ENCODE measurements at places on chromosomes 7 and 10.

DNA sequence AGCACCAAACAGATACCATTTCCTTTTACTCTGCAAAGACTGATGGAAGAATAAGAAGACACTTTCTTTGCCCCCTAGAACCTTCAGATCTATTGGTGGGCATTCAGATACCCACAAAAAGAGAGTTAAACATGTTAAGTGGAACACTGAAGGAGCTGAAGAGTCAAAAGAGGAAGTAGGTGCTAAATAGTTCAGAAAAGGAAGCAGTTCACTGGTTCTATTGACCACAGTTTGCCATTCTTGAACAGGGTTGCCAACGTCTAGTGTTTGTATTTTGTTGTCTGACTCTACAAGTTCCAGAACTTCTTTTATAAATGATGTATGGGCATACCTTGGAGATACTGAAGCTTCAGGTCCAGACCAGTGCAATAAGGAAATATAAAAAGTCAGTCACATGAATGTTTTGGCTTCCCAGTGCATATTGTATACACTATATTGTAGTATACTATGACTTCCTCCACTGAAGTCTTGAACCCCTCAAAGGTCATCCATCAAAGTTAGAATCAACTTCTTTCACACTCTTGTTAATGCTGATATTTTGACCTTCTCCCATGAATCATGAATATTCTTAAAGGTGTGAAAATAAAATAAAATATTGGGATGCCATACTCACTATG lies 47.5 kb upstream of the AGR3 start:
- no peak for DNase-seq

DNA sequence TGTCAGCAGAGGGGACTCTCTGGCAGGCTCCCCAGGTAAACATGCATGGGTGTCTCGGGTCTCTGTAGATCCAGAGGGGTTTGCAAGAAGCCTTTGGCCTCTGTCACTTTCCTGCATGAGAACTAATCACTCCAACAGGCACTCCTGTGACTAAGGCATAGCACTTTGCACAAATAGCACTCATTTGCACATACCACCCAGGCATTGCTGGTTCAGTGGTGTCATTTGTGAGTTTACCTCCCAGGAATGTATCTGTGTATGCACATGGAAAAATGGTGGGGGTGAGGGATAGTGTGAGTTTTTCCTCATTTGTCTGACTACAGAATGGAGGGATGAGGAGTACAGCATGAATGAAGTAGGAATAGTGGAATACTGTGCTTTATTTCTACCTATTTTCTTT lies 39.5 kb downstream of the CNNM1 start:
- DNase-seq, result no peak

- no peak for DNase-seq
Measured at GRCh38 chr7:41624818-41625217, 78.1 kb downstream of the INHBA start.

DNA sequence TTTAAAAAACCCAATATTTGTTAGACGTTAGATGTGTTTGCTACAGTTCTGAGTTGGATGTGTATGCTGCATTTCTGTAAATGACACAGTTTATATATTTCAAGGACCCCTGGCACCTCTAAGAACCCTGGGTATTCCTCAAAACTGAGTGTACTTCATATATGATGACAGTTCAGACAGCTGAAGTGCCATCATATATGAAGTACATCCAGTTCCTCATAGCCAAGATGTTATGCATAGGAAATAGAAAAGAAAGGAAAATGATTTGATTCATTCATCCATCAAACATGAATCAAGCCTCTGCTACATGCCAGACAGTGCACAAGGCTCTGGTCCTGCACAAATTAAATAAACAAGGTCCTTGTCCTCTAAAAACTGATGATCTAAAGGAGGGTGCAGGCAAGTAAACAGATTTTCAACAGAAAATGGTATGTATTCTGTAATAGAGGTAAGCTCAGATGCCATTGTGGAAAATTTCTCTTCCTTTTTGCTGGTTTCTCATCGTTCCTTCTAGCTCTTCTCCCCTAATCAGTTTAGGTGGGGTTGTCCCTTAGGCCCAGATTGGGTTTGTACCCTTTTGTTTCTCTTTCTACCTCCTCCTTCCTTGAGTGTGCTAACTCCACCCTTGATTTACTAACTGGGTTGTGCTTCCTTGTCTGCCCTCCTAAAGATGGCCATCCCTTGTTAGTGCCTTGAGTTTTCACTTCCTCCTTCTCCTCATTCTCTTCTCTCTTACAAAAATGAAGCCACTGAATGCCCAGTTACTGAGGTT lies 25.3 kb upstream of the SMIM30 start:
- DNase-seq, result no peak

DNA sequence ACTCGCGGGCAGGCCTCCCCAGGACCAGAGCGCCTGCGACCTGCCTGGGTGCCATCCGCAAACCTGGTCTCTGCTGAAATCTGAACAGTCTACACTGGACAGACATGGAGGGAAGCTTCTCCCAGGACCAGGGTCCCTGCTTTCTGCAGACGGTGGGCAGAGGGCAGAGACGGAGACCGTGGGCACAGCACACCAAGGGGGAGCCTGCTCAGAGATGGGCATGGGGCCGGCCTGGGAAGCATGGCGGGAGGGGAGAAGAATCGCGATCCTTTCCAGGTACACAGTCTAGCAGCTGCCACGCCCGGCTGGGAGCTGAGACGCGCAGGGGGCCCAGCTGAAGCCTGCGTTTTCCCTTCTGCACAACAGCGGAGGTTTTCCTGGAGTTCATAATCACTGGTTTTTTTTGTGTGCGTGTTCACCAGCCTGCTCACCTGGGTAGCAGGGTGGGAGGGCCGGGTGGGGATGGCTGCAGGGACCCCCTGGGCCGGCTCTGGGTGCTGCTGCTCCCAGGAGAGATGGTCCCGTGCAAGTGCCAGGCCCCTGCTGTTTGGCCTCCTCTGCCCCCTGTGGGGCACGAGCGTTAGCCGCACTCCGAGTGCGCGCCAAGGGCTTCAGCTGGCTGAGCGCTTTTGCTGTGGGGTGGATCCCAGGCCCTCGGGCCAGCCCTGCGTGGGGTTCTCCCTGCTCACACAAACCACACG lies 448.8 kb downstream of the DNAJB6 start:
- no peak for DNase-seq

- no peak for DNase-seq
Measured at GRCh38 chr10:118332236-118332635, 9.9 kb downstream of the FAM204A start.
